ENCODE measurements at places on chromosomes 3 and 15.

DNA sequence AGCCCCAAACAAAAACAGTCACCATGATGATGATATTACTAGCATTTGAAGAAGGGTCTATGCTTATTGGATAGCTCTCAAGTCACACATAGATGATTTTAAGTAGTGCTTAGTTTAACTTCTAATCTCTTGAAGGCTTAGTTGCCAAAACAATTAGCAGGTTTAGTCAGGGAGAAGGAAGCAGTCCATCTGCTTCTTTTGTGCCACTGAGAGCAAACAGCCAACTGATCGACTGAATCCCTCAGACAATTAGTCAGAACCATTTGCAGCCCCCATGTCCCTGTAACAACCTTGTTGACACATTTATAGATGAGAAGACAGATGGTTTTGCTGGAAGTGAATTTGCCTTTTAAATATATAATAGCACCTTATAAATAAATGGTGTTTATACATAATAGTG, 585.1 kb upstream of the SUCLG2 start:
- DNase-seq, result no peak

DNA sequence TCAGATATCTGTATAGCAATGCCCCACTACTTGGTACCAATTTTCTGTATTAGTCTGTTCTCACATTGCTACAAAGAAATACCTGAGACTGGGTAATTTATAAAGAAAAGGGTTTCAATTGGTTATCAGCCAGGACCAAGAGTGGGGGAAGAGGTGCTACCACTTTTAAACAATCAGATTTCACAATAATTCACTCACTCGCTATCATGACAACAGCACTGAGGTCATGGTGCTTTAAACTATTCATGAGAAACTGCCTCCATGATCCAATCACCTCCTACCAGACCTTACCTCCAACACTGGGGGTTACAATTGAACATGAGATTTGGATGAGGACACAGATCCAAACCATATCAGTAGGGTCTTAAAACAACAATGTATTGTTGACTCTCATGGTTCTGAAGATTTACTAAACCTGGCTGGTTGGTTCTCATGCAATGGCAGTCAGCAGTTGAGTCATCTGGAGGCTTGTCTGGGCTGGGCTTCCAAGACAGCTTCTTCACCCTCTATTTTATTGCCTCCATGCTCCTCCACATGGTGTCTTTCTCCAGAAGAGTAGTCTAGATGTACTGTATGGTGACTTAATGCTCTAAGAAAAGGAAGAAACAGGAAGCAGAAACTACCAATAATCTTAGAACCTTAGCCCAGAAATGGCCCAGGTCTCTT, 21.2 kb upstream of the TM4SF4 start:
- DNase-seq, result peak; percentile 79

GRCh38 chr15:90190606-90191343, 10.4 kb upstream of the SEMA4B start:
- DNase-seq, result peak; percentile 86

GRCh38 chr3:133871368-133872090, 24.2 kb downstream of the RAB6B start:
- no peak for DNase-seq

GRCh38 chr3:145815707-145816413, 345.1 kb downstream of the PLOD2 start:
- no peak for DNase-seq

GRCh38 chr15:32057876-32058425, 27.6 kb downstream of the CHRNA7 start:
- no peak for DNase-seq

GRCh38 chr15:71686221-71687050, 123.9 kb upstream of the NR2E3 start:
- no peak for DNase-seq

GRCh38 chr15:76345880-76346668, 9.5 kb downstream of the ISL2 start:
- no peak for DNase-seq

DNA sequence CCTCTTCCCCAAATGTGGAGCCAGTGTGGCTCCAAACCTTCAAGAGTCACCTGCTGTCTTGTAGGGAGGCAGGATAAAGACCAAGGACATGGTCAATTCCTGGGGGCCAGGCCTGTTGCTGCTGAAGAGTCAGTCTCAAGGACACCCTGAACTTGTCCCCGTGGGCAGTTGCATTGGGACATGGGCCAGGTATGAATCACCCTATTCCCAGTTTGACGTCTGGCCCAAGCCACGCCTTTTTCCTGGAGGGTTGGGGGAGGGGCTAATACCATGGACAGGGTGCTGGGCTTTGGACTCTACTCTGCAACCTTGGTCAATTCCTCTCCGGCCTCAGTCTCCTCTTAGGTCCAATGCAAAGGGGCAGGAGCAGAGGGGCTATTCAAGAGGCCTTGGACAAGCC, 10.4 kb downstream of the ATP2B2 start:
- DNase-seq, result no peak

DNA sequence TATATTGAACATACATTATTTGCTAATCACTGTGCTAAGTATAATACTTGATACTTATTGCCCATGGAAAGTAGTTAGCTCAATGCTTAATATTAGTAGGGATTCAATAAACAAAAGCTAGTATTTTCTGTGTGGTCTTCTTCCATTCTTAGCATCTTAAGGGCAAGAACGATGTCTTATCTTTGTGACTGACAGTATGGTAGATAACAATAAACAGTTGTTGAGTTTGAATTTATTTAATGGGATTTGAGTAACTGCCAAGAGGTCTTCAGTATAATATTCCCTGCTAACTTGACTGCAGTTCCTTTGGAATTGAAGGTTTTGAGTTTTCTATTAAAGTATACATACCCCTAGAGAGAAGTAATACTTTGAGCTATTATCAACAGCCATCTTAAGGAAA, 70.1 kb downstream of the ZNF609 start:
- DNase-seq, result no peak

GRCh38 chr15:75367913-75368688, at the start of gene MAN2C1:
Gene MAN2C1 (minus strand): TSS chr15:75368607. CDS start chr15:75368583, 24 bp downstream.
- DNase-seq, result peak; percentile 88

GRCh38 chr3:30012941-30013543, 593.4 kb upstream of the TGFBR2 start:
- DNase-seq, result peak; percentile 60

- DNase-seq, result no peak
Observed at GRCh38 chr3:6113338-6113737, 747.6 kb upstream of the GRM7 start.

GRCh38 chr3:157475921-157476414, 27.2 kb downstream of the VEPH1 start:
- no peak for DNase-seq

GRCh38 chr3:53180305-53181023, 19.5 kb downstream of the PRKCD start:
- no peak for DNase-seq

GRCh38 chr3:14429237-14429636, 26.8 kb downstream of the SLC6A6 start:
- no peak for DNase-seq

GRCh38 chr3:71348831-71349230, 234.7 kb downstream of the FOXP1 start:
- DNase-seq, result no peak

DNA sequence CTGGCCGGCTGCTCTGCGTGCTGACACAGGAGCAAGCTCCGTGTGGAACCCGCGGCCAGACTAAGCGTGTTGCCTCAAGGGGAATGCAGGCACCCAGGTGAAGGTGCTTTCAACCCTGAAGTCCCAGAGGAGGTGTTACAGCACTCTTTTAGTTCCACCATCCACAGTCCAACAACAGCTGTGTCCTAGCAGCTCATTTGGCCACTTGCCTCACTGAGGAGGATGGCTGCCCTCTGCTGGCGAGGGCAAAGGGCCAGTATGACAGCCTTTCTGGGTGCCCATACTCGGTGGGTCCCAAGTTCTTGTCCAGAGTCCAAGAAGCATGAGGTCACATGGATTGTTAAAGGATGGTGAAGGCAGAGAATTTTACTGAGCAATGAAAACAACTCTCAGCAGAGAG, 87.8 kb downstream of the C3orf85 start:
- no peak for DNase-seq

GRCh38 chr3:78569804-78570203, 1198.0 kb downstream of the ROBO1 start:
- no peak for DNase-seq

DNA sequence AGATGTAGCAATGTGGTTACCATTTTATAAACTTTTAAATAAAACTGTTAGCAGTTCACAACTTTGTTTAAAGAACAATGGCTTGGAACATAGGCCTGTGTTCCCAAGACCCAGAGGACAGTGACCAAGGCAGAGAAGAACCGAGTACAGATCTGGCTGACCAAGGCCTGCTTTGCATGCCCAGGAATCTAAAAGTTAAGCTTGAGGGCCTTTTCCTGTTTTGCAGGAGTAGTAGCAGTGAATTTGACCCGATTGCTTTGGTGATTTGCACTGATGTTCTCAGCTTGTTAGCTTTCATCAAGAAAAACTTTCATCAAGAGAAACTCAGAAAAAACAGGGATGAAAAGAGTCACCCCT, 9.9 kb downstream of the FILIP1L start:
- no peak for DNase-seq

GRCh38 chr15:92881211-92881754, 18.8 kb upstream of the CHD2 start:
- DNase-seq, result no peak

DNA sequence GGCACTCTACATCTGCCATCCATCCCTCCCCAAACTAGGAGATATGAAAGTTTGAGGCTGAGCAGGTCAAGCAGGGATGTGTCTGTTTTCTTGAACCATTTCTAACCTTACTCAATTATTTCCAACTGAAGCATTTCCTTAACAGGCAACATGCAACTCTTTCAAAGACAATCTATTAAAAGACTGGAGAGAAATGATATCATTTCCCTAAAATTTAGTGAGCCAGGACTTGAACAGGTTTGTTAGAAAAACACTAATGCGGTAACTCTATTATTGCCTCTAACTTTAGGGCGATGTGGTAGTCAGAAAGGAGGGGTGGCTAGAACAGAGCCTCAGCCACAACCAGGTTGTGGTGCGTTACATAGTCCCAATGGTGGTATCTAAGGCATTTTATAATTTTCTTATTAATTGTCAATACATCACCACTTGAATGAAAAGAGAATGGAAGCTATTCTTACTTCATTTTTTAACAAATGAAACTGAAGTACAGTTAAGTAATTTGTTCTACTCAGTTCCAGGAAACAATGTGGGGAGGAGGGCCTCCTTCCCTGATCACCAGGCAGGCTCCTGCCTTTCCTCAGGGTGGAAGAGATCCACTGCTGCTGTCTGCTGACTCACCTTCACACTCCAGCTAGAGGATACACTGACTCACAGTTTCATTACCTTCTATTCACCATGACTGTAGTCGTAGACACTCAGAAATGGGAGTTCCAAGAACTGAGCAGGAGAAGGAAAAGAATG, 22.8 kb downstream of the MYO1E start:
- DNase-seq, result peak; percentile 91

DNA sequence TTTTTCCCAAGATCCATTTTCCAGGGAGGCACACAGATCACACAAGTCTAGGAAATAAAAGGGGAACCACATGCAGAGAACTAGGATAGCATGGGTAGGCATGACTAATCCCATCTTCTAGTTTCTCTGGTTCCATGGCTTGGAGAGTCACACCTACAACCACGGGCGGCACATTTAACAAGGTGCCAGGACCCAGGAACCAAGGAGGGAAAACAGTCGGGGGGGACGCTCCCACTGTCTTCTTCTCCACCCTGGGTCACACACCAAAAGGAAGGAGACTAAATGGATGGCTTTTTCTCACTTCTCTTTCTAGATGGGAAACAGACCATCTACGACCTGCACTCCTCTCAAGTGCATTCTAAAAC, 4.6 kb upstream of the SMCO1 start:
- DNase-seq, result no peak

- no peak for DNase-seq
Observed at GRCh38 chr3:182238126-182238525, 526.4 kb downstream of the SOX2 start.

- DNase-seq, result no peak
Observed at GRCh38 chr3:14372587-14372986, 29.8 kb upstream of the SLC6A6 start.

GRCh38 chr3:32857921-32858320, 40.1 kb downstream of the TRIM71 start:
- DNase-seq, result no peak

DNA sequence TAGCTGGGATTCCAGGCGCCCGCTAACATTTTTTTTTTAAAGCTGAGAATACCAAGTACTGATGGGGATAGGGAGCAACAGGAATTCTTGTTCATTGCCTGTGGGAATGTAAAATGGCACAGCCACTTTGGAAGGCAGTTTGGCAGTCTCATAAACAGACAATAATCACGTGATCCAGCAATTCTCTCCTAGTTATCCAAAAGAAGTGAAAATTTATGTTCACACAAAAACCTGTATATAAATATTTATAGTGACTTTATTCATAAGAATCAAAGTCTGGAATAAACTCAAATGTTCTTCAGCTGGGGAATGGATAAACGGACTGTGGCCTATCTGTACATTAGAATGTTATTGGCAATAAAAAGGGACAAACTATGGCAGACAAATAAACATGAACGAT, 72.5 kb upstream of the NEO1 start:
- no peak for DNase-seq

DNA sequence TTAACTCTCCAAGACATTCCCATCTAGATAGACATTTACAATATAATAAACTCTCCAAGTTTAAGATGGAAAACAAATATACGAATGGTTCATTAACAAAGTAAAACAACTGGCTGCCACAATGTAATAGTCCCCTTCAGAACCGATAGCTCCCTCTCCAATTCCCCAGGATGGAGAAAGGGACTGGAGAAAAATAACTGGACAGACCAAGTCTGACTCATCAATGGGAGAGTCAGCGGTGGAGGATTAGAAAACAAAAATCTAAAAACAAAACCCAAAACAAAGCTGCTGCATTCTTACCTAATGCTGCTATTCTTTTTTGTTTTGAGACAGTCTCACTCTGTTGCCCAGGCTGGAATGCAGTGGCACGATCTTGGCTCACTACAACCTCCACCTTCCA, 468.1 kb downstream of the SHQ1 start:
- DNase-seq, result peak; percentile 52

DNA sequence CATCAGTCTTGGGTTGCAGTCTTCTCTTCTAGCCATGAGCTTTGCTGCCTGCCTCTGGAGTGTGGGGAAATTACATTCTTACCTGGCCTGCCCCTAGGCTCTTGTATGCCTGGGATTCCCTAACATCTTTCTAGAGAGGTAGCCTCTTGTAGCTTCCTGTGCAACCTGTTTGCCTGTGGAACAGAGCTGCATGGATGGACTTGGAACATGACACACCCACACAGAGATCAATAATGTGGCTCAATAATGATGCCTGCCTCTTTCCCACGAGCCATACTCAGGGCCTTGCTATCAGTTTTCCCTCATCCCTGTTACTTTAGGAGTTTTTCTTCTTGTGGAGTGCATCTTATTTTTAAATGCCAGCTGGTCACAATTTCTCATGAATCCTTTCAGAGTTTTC, 11.4 kb downstream of the CHCHD6 start:
- DNase-seq, result no peak

All from foreskin keratinocyte (primary cell).